ENCODE measurements at places on chromosomes 4 and X.

DNA sequence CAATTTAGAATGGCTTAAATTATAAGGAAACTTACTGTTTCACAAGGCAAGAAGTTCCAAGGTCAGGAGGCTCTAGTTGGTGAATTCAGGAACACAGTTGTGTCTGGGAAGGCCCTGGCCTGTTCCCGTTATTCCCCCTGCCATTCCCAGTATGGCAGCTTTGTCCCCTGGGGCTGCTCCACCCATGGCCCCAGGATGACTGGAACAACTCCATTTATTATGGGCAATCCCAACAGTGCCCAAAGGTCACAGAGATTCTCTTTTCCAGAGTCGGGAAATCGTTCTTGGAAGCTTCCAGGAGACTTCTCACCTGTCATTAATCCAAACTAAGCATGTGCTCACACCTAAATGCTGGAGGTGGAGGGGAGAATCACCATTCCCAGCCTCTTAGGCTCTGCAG lies 2.8 kb upstream of the PRKG2 start:
- no peak for DNase-seq

DNA sequence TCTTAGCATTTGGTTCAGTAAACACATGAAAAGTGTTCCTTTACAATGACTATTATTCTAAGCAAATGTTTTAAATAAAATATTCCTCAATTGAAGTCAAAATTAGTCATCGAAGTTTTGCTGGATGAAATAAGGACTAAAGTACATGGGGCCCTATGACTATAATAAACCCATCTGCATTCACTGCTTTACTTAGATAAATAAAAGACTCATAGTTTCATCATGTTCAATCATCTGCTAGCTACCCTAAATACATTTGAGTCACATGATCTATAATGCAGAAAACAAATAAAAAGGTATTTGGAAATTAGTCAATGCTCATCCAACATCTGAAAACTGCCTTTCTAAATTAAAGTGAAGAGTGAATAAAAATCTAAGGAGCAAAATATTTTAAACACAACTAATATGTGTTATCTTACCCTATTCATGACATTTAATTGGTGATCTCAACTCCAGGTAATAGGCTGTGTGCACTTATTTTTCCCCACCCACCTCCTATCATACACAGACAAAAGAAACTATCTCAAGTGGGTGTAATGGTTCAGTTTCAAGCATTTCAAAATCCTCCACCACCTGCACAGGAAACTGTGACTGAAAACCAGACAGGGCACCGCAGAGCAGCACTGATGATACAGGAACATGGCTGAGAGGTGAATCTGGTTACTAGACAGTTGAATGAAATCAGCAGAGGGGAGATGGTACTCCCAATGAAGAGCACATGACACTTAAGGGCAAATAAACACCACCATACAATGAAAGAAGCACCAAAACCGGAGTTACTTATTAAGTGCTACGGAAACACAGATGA lies 78.6 kb downstream of the CAMK2D start:
- no peak for DNase-seq

- no peak for DNase-seq
Measured at GRCh38 chrX:5695971-5696370, 532.7 kb downstream of the NLGN4X start.

DNA sequence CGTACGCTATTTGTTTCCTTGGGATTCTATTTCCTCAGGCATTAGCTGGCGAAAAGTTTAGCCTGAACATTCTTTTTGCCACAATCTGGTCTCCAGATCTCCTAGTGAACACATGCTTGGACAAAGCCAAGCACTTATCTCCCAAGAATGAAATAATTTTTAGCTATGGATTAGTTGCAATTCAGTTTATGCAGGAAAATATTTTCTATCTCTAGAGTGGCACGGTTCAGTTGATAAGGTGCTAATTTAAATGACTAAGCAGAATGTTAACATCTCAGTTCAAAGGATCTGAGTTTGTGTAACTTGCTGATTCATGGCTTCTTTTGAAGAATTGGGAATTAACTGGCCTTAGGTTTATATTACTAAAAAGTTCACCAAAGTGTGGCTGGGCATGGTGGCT lies 58.1 kb upstream of the JADE1 start:
- no peak for DNase-seq

DNA sequence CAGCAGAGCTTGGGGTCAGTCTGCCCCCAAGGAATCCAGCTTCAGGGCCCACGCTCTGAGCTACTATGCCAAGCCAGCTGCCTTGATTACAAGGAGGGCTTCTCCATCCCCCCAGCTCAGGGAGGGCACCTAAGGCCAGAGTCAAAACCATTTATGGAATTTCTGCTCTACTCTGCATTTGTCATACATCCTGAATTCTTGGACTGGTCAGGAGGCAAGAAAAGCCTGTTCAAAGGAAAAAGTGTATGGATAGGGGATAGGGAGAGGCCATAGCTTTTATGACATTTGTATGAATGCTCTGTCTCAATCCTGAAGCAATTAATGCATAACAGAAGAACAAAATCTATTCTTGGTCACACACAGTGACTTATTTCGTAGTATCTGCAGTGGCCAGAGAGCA lies 32.2 kb downstream of the EDNRA start:
- DNase-seq: no peak

- DNase-seq: no peak
Measured at GRCh38 chr4:155173371-155173770, 35.1 kb upstream of the NPY2R start.

DNA sequence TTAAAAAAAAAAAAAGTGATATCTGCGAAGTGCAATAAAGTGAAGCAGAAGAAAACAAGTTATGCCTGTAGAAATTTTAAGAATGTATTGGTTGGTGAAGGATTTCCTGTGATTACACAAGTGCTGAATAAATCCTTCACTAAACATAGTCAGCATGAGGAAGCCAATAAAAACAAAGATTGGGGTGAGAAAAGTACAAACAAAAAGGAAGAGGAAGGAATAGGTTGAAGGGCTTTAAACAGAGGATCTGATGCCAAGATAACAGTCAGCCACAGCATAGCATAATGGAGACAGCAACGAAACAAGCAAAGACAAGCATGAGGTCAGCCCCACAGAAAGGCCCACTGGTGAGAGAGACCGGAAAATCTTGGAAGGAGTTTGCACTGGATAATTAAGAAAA lies 372.2 kb downstream of the ADAM29 start:
- DNase-seq: no peak

- DNase-seq: no peak
Measured at GRCh38 chrX:68571610-68572311, 72.9 kb downstream of the YIPF6 start.

DNA sequence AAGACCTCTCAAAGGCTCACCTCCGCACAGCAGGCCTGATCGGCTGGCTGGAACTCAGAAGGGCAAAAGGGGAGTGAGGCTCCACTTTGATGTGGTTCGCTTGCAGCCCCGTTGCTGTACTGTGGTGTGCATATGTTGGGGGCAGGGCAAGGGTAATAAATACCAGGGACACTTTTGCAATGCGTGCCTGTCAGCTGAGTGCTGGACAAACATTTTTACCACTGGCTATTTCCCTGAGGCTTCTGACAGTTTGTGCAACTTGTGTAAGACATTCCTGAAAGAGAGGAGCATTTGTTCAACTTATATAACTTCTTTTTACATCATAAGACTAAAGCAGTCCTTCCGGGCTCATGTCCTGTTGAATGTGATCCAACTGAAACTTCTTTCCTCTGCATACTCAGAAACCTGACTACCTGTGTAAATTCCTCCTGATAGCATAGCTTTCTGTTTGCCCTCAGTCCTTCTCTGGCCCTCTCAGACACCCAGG lies 82.3 kb downstream of the SPRY1 start:
- DNase-seq: no peak

GRCh38 chrX:118758511-118758910 lies 31.1 kb downstream of the IL13RA1 start:
- DNase-seq: no peak

- DNase-seq: no peak
Measured at GRCh38 chr4:11098461-11098860, 330.2 kb downstream of the HS3ST1 start.

DNA sequence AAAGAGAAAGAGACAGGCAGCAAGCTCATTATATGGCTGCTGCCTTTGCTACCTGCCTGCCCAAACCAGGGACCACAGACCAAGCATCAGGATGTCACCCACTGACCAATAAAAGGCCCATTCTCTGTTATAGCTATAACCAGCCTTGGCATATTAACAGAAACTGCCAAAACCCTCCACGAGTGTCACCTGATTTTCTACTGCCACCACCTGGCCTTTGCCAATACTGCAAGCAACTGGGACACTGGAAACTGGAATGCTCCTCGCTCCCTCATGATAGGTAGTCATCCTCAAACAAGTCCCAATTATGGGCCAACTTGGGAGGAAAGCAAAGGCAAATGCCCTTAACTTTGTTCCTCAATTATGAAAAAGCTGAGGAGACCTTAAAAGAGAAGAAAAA lies 76.0 kb downstream of the SPIN4 start:
- no peak for DNase-seq

DNA sequence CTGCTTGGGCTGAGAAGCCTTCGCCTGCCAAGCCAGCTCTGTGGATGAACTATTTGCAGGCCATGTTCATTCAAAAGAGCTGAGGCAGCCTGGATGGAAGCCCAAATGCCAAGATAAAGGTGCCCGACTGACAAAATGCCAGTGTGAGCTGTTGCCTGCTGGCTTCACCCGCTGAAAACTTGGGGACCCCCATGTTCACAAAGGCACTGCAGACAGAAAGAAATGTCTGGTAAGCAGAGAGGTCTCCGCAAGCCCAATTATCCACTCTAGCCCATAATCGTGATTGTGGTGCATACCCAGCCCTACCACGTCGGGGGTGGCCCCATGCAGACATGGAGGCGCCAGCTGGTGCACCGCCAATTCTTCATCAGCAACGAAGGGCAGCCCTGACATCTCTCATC lies 13.0 kb upstream of the SMIM20 start:
- no peak for DNase-seq

GRCh38 chrX:119687661-119688413 lies 5.1 kb downstream of the SEPTIN6 start:
- no peak for DNase-seq

DNA sequence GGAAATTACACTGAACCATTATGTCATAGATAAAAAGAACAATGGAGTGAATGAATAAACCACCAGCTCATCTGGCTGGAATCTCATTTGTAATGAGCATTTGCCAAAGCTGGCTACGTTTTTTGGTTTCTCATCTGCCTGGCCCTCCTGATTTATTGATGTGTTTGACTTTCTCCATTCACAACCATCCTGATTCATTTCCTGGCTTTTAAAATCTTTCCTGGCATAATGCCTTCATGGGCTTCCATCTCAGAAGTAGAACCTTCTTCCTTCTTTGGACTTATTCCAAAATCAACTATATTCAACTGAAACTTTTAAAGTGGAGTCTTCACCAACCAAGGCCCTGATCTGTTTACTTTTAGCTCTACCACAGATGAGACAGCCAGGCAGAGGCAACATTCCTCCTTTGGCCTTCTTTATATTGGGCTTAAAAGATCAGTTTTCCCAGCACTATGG lies 36.0 kb upstream of the ARSJ start:
- no peak for DNase-seq

Data from NCI-H1092 (cell line).